CD4-positive, CD25-positive, alpha-beta regulatory T cell (primary cell): ENCODE measurements at places on chromosomes 6 and 20. TPM values are rescaled to one million over a fixed set of nuclear protein-coding genes. Genes with fewer than 3 reads are reported as not detected.

GRCh38 chr20:45470262-45470931, 844 bp downstream of the WFDC2 start:
- H3K4me3 ChIP-seq = no peak overlapping the region
- peaks cover 16% of the 10 kb centered on the region for H3K4me1 ChIP-seq
- no peaks in the 10 kb centered on the region for H3K36me3 ChIP-seq

Gene OR2W1
- total RNA-seq = not detected

- no peaks in the 10 kb centered on the region for H3K36me3 ChIP-seq
- no peak for DNase-seq
- H3K27ac ChIP-seq = peak overlapping the region; percentile 85
Measured at GRCh38 chr6:31826793-31827285, 699 bp upstream of the HSPA1B start.

GRCh38 chr6:146898069-146898887, 299.5 kb downstream of the ADGB start:
- no peak overlapping the region for H3K27ac ChIP-seq
- no peaks in the 10 kb centered on the region for H3K36me3 ChIP-seq
- H3K4me1 ChIP-seq = no peaks in the 10 kb centered on the region
- no peak for DNase-seq

DNA sequence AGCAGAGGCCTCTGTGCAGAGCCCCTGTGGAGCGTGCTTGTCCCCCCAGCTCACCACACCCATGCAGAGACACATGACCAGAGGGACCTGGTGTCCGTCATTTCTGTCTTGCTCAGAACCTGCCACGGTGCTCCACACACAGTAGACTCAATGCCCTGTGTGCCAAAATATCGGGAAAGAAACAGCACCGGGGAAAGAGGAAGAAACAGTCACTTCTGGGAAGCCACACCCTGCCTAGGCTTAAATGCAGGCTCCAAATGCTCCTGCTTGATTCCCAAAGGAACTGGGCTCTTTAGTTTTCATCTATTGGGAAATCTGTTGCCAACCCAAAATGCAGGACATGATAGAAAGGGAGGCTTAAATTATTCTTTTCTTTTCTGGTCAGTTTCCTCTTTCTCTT, 503.9 kb downstream of the CD83 start:
- H3K4me1 ChIP-seq = no peaks in the 10 kb centered on the region
- no peak overlapping the region for H3K4me3 ChIP-seq
- no peaks in the 10 kb centered on the region for H3K27me3 ChIP-seq
- H3K27ac ChIP-seq = no peak overlapping the region

Gene SYTL3
- 54.8 TPM for total RNA-seq

- H3K27ac ChIP-seq = no peak overlapping the region
- DNase-seq = no peak
- peaks cover 11% of the 10 kb centered on the region for H3K4me1 ChIP-seq
- no peaks in the 10 kb centered on the region for H3K36me3 ChIP-seq
Measured at GRCh38 chr20:62361799-62362589, 5.1 kb downstream of the LAMA5 start.
